ENCODE measurements at places on chromosomes 2 and 18.

- DNase-seq, result peak; percentile 10
These were observed 7.9 kb downstream of the MAP2 start for GRCh38 chr2:209431701-209432100.

DNA sequence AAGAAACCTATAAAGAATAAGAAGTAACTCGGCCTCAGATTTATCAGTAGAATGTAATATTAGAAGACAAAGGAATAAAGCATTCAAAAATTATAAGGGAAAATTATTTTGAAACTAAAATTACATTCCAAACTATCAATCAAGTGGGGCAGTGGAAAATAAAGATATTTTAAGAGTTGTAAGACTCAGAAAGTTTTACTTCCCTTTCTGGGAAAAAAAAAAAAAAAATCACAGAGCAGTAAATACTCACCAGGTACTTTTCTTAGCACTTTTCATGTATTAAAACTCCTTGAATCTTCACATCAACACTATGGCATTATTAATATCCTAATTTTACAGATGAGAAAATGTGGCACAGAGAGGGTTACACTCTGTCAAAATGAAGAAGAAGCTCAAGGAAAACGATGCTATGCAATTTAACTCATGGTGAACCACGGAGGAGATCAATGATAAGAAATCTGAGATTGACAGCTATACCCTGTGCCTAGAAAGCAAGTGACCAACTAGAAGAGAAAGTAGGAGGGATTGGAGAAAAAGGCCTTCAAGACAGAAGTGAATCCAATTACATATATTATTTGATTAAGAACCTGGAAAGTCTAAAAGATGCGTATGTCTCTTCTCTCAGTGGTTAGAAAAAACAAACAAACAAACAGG lies 238.9 kb upstream of the ID2 start:
- no peak for DNase-seq

GRCh38 chr2:124145982-124146381 lies 120.9 kb downstream of the CNTNAP5 start:
- no peak for DNase-seq

DNA sequence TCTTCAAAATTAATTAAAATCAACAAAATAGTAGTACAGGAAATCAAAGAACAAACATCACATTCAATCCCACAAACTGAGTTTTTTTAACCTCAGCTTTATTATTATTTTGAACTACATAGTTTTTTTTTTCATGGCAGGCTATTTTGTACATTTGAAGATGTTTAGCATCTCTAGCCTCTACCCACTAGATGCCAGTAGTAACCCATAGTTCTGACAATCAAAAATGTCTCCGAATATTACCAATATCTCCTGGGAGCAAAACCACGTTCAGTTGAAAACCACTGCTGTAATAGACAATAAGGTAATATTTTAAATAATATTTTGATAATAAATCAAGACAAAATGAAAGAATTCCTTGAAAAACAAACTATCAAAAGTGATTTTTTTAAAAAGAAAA lies 702.6 kb upstream of the LRRTM1 start:
- DNase-seq, result peak; percentile 1

DNA sequence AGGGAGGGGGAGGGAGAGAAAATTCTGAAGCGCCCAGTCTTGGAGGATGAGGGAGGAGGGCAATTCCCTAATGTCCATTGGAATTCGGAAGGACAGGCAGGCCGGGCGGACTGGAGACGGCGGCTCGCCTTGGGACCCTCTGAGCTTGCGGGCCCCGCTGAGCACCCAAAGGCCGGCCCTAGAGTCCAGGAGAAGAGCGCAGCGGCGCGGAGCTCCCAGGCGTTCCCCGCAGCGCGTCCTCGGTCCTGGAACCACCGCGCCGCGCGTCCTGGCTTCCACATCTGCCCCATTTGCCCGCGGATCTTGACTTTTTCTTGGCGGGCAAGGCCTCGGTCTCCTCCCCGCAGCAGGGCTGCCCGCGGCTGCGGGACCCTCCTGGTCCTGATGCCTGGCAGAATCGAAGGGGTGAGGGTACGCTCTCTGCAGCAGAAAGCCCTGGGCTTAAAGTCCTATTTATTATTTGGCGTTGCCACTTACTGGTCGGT lies 675 bp upstream of the MLPH start:
- no peak for DNase-seq

DNA sequence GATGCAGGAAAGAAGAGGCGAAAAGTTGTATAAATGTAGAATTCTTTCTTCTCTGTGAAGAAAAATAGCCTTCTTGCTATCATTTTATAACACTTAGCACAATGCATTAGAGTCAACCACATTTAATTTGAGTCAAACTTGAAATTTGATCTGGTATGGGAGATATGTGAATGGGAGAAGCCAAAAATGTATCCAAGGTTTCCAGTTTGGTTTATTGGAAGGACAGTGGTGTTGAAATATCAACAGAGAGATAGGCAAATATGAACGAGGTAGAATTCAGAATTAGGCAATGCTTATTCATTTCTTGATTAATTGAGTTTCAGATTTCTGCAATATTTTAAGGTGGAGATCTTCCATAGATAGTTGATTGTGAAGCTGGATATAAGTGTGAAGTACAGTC lies 991.9 kb upstream of the CHAC2 start:
- DNase-seq, result no peak
